ENCODE measurements at places on chromosomes 12 and 14.

- DNase-seq = no peak
Observed at GRCh38 chr12:114006482-114007425, 40.6 kb upstream of the RBM19 start.

GRCh38 chr14:22932146-22932545, 3.0 kb upstream of the PRMT5 start:
- DNase-seq = no peak

DNA sequence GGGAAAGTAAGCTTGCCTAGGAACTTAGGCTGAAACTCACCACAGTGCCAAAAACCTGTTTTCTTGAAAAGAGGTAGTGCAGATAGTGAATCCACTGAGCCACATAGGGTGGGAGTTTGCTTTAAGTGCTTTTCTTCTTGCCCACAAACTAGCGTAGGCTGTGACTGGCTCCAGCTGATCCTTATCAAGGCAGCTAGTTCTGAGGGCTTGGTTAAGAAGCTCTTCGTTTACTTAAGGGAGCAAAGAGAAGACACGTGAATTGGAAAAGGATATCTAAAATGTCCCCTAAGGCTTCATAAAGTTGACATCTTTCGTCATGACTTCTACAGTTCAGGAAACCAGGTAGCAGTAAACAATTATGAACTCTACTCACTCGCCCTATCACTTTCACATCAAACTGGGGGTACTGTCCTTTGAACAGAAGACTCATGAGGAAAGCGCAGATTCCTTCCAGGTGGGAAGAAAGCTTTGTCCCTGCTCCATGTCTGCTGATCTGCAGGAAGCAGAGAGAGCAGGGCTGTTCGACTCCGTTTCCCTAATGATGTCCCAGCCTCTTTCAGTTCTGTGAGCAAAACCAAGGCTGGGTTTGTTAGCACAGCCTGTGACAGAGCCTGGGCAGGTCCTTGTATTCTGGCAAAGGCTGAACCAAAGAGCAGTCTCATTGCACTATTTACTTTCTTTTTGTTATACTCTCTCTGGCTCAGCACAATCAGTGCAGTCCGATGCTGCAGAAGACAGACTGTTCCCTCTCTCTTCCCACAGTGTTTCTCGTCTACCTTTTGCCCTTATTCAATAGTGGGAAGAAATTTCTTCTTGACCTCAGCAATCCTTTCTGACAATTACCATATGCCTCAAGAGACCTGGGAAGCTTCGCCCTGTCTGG, 93.5 kb upstream of the ETV6 start:
- DNase-seq = no peak

- DNase-seq = peak; percentile 70
Observed at GRCh38 chr12:106223485-106224354, 24.1 kb downstream of the CKAP4 start.

DNA sequence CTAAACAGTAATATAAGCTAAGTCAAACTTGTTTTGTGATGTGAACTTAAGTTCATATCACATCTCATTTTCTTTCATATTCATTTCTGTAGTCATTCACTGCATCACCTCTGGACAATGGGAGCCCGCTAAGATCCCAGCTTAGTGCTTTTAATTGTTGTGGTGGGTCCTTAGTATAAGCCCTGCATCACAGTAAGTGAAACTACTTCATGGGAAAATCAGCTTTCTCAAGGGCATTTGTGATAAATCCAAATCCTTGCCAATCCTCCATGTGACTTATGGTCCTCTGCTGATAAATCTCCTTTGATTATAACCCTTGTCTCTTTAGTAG, 98.3 kb downstream of the PLEKHA5 start:
- DNase-seq = no peak

Measured in activated naive CD4-positive, alpha-beta T cell treated with anti-CD3 and anti-CD28 coated beads, Interleukin-2, amount 50 U/mL, for 16 hours (primary cell).